ENCODE measurements at places on chromosomes 3 and 15. TPM values are rescaled to one million over a fixed set of nuclear protein-coding genes. Genes with fewer than 3 reads are reported as not detected.

GRCh38 chr3:105496343-105496742, 129.6 kb downstream of the ALCAM start:
- no peak for DNase-seq

DNA sequence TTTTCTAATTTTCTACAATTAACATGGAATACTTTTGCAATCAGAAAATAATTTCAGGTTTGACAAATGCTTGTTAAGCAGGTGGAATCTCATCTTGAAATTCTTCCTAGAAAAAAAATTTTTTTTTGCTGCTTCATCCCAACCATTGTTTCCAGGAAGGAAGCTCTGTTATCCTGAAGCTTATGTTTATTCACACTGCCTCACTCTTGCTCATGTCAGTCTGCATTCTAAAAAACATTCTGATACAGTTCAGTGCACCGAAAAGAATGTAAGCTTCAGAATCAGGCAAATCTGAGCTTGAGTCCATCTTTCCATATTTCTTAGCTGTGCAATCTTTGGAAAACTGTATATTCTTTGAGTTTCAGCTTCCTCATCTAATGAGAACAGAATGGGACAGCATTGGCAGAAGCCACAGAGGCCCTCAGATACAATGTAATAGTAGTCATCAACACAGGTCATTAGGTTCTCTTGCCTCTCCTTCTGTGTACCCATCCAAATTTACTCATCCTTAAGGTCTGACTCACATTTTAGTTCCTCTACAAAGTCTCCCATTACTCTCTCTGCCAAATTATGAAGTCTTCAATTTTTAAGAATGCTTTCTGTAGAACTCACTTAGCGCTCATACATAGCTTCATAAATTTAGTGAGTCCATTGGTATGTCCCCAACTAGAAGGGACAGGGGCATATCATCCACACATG, 881.8 kb upstream of the NR2F2 start:
- DNase-seq, result no peak

- no peak for DNase-seq
These were observed 15.8 kb downstream of the RUVBL1 start for GRCh38 chr3:128107834-128108233.

The WDR73 gene
- 31.9 TPM for total RNA-seq

- no peak for DNase-seq
These were observed 154.5 kb upstream of the TBL1XR1 start for GRCh38 chr3:177351757-177352158.

The CACNA2D2 gene
- total RNA-seq, result not detected

DNA sequence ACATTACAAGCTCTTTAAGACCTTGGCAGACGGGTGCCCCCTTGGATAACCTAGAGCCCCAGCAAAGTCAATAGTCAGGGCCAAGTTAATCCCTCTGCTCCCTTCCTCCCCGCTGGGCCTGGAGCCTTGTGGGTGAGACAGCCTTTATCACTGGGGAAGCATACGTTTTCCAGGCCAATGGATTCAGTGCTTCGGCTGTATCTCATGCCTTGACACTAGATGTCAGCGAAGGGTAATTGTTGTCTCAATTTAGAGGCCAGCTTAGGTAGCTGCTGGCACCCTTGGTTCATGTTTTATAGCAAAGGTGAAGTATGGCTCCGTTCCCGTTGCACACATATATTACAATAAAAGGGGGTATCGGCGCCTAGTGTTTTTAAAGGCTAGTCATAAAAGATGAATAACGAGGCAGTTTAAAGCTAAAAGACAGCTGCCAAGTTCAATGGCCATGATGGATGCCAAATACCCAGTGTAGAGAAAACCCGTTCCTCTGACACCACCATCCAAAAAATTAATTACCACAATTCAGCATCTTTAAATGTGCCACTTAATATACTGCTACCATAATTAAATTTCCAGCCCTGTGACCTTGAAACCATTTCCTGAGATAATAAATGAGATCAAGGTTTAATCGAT, 52.3 kb upstream of the BNIP2 start:
- no peak for DNase-seq

DNA sequence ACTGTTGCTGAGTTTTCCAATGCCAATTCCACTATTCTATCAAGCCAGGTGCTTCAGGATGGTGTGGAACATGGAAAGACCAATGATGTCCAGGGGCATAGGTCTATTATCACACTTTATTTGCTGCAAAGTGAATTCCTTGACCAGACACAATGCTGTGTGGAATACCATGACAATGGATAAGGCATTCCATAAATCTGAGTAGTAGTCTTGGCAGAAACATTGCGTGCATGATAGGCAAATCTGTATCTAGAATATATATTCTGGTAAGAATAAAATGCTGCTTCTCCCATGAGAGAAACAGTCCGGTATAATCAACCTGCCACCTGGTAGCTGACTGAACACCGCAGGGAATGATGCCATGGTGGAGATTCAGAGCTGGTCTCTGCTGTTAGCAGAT, 70.0 kb upstream of the ALDH1A3 start:
- no peak for DNase-seq

- DNase-seq, result no peak
These were observed 264 bp upstream of the CMTM6 start for GRCh38 chr3:32502946-32503286.

DNA sequence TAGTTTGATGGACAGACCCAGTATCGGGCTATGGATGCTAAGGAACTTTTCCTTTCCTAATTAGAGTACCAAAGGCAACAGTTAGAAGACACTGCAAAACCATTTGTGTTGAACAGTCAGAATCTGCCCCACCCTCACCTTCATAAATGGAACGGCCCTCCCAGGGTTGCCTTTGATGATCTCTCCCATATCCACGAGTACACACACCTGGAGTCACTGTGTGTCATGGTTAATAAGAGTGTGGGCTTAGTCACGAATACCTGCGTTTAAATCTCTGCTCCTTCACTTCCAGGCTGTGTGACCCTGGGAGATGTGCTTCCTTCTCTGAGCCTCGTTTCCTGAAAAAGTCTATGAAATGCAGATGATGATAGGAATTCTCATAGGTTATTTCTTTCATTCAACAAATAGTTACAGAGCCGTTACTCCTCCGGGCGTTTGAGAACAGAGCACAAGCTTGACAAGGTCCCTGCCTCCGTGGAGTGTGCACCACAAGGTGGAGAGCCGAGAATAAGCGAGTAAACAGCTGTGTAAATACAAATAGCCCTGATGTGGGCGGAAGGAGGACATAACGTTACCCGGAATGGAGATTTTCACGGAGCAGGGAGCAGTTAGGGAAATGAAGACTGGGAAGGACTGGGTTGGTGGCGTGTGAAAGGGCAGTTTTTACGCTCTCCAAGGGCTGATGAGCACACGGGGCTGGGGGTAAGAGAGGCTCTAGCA, 6.7 kb downstream of the SLC51A start:
- DNase-seq, result no peak

Data from uterus (tissue), 4 donors.